ENCODE measurements at places on chromosomes 1 and 21.

DNA sequence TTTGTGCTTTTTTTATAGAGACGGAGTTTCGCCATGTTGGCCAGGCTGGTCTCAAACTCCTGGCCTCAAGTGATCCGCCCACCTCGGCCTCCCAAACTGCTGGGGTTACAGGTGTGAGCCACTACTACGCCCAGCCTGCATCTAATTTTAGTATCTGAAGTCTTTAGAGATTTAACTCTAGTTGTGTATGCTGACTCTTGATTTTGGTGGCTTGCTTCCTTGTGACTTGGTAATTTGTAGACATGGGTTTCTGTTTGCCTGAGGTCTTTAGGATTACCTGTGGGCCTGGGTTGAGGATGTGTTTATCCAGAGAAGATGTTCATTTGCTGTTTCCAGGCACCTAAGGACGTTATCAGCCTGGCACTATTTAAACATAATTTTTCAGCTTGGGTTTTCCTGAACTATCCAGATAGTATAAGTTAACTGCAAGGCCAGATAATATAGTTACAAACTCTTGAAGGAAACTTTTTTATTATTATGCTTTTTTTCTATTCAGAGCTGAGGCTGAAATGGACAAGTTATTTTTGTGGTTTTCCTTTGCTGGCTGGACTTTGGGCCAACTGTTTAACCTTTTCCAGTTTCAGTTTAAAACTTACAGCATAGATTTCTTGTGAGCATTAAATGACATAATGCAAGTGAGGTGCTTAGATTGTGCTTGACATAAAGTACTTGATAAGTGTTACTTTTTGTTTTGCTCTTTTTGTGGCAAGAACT, 7.5 kb upstream of the VASH2 start:
- no peak for DNase-seq

DNA sequence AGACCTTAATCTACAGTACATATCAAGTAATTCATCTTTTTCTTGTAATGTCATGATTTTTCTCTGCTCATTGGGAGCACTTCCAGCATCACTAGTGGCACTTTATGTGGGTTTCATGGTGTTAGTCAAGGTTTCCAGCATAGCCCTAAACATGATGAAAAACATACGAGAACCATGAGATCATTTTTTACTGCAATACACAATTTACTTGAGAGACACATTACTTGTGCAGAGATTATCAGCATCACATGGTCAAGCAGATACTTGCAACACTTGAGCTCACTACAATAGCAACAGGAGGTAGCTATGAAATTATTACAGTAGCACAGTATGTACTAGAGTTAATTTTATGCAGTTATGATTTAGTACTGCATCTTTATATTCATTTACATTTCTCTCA, 36.4 kb downstream of the ITGB3BP start:
- DNase-seq: no peak

DNA sequence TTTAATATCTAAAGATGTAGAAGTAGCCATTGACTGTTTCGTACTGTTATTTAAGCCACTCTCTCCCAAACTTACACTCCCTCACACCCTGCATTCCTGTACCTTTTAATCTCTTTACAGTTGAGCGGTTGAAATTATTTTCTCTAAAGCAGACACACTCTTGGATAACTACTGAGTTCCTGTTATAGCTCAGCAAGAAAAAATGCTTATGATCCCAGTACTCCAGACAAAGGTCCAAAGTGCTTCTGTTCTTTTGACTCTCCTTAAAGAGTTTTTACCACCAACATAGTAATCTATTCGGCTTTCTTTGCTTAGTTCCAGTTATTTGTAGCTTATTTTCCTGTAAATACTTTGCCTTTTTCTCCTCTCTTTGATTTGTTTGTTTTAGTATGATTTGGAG, 100.1 kb downstream of the ATF6 start:
- DNase-seq: no peak

DNA sequence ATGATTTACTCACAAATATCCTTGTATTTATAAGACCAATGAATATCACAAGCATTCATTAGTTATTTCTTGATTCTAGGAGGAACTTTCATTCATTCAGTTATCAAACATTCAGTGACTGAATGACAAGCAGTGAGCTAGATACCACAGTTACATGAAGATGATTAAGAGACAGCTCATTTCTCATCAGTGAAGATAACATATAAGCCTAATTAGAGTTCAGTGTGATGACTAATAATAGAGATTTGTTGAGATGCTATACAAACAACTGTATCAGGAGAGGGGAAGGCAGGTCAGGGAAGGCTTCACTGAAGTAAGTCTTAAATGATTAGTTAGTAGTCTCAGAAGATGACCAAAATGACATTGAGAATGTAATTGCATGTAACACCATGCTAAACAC, 14.6 kb upstream of the C1orf105 start:
- no peak for DNase-seq

DNA sequence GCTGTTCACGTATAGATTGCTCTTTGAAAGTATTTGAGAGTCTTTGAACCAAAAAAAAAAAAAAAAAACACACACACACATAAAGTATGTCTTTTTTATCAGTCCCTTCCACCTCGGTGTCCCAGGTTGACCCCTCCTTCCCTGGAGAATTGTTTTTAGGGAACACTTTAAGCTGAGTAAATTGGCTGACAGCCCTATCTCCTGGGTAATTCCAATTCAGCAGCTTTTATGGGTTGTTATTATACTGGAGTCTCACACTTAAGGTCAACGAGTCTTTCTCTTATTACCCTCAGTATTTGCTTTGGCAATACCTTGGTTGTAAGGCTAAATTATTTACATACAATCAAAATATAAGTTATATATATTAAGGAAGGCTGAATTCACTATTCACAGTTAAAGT, 69.4 kb downstream of the SLC30A10 start:
- no peak for DNase-seq

DNA sequence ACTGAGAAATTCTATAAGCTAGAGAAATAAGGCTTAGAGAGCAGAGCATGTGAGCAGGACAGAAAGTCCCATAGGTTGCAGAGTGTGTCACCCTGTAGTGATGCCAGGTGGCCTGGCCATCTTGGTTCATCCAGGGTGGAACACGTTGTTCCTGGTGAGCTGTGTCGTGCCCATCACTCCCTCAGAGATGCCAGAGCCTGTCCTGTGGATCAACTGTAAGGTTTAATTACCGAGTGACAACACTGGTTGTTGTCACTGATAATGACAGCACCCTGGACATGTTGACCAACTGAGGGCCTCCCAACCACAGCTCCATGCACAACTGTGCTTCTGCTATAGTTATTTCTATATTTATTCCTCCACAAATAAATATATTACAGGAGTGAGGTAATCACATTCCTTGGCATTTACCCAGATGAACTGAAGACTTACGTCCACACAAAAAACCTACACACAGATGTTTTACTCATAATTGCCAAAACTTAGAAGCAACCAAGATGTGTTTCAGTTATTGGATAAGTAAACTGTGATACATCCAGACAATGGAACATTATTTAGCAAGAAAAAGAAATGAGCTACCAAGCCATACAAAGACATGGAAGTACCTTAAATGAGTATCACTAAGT, 6.2 kb downstream of the C1orf198 start:
- no peak for DNase-seq

- DNase-seq: no peak
Observed at GRCh38 chr1:66177510-66177909, 356.4 kb upstream of the SGIP1 start.

DNA sequence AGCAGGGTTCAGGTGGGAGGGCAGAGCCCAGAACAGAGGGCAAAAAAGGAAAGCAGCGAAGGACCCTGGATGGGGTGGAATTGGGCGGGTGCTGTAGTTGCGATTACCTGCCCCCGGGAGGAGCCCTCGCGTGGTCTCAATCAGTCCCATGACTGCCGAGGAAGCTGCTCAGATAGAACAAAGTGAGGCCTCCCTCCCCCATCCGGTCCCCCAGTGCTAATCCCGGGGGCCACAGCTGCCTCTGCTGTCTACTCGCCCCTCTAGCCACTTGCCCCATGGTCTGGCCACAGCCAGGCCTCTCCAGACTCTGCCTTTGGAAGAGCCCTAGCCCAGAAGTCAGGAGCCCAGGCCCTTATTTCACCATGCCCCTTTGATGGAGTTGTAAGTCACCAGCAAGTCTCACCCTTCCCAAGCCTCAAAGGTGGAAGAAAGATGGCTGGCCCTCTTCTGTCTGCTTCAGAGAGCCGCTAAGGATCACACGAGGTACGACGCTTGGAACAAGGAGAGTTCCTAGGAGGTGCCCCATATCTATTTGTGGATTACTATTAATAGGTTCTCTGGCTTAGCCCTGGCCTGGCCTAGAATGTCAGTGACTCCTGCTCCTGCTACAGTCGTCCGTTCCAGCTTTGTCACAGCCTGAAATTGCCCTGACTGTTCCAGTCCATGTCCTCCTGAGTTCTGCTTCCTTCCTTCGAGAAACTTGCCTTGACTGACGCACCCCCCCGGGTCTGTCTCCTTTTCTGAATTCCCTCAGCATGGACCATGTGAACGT, 16.4 kb downstream of the ECHDC2 start:
- no peak for DNase-seq

DNA sequence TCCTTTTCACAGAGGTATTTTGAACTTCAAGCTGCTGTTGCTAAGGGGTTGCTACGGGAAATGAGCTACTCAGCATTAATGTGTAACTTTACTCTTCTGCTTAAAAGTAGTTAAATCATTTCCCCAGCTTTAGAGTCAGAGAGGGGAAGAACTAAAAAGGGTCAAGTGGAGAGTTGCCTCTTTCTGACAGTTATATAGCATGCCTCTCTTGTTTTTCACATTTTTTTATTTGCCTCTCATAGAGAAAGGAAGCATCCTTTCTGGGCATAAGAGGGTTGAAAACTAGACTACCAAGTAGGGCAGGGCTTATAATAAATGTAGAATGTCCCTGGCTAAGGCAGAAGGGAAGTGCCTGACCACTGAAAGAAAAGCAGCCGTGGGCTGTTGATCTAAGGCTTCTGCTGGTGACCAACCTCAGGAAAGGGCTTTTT, 10.1 kb upstream of the ELAVL4 start:
- DNase-seq: no peak

- no peak for DNase-seq
Observed at GRCh38 chr1:2352897-2353550, 38.3 kb downstream of the MORN1 start.

- DNase-seq: no peak
Observed at GRCh38 chr21:26887251-26887650, 42.0 kb upstream of the ADAMTS1 start.

- DNase-seq: no peak
Observed at GRCh38 chr21:16578912-16579311, 849.1 kb downstream of the USP25 start.

GRCh38 chr1:172005856-172006255, 164.6 kb downstream of the DNM3 start:
- no peak for DNase-seq

DNA sequence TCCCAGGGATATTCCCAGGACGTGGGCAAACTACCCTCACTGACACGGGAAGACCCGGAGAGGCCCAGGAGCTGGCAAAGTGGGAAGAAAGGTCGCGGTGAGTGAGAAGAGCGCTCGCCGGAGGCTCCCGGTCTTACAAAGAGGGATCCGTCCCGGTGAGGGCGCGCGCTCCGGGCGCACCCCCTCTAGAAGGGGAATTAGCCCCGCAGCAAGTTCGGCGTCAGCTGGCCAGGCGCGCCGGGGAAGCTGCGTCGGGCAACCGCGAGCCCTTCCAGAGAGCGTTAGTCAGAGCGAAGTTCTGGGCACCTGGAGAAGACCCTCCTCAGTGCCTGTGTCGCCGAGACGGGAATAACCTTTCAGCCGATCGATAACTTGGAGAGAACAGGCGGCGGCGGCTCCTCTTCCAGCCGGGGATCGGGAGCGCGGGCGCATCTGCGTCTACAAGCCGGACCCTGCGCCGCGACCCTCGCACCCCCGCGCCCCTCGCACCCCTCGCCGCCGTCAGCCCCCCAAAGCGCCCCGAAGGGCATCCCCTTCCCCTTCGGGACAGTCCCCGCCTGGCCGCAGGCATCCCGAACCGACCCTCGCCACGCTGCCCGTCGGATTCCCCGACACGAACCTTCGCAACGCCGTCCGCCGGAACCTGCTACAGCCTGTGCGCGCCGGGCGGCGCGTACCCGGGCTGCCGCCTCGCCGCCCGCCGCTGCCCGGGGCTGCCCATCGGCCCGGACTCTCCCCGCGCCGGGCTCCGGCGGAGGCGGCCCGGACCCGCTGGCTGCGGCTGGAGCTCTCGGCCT, 485 bp downstream of the SIPA1L2 start:
- DNase-seq: no peak

GRCh38 chr1:150609732-150610131, 19.7 kb downstream of the ENSA start:
- no peak for DNase-seq

DNA sequence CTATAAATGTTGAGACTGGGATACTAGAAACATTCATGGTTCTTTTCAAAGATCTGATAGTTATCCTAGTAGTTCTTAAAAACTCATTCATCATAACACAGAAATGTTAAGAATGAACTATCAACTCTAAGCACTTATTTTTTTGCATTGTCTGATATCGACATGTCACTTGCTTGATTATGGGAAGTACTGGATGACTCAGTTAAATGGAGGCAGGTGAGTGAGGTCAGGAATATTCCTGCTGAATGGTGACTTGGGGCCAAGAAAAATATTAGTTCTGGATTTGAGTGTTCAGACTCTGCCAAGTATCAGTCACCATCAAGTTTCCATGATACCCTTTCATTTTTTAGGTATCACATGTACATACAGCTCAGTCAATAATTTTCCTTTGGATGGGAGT, 63.6 kb downstream of the NEK7 start:
- no peak for DNase-seq

- no peak for DNase-seq
Observed at GRCh38 chr1:84686223-84686622, 4.0 kb downstream of the SSX2IP start.

GRCh38 chr1:171345536-171345935, 31.6 kb downstream of the FMO4 start:
- DNase-seq: no peak

DNA sequence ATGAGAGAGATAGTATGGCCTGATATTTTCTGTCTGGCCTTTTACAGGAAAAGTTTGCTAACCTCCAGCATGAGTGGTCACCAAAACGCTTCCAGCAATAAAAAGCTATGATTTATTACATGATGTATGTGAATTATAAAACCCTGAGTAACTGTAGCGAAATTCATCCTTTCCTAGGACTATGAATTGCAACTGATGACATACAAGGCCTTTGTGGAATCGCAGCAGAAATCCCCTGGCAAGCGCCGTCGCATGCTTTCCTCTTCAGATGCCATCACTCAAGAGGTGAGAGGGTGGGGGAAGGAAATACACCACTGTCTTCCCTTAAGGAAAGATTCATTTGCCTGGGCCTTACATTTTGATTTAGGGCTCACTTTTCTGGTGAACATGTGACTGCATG, 117.9 kb downstream of the MACF1 start:
- no peak for DNase-seq

DNA sequence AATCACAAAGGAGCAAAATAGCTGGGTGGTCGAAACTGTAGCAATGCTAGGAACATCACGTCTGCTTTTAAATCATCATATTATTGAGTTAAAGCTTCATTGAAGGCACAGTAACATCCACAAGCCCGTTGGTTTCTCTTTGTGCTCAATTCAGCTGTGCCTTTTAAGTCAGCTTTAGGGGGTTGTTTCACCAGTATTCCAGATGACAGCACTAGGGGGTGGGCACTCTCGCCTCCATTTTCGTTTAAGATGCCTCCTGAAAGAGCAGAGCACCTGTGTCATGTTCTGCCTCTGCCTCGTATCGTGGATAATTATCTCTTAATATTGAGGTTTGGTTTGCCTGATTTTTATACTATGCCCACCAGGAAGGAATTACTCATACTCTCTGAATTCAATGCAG, 139.8 kb upstream of the PTBP2 start:
- no peak for DNase-seq

All from activated CD4-positive, CD25-positive, alpha-beta regulatory T cell (primary cell).